Left forelimb (tissue), 1 donor: ENCODE measurements at places on chromosomes 3 and 15.

DNA sequence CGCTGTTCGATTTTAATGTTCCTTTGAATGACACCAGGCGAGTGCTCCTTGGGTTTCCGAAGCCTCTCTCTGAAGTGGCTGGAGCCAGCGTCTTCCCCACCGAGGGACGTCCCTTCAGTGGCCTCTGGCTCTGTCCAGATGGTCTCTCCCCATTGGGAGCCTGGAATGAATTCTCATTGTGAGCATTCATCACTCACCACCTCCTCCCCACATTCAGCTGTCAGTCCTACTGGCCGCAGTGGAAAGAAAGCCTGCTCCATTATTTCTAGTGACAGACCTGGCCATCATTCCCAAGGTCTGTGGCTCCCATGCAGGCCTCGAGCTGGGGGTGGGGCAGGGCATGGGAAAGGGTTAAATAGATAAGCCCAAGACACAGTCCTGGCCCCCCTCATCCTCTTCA, 35.2 kb downstream of the ZNF710 start:
- DNase-seq: peak; percentile 33

DNA sequence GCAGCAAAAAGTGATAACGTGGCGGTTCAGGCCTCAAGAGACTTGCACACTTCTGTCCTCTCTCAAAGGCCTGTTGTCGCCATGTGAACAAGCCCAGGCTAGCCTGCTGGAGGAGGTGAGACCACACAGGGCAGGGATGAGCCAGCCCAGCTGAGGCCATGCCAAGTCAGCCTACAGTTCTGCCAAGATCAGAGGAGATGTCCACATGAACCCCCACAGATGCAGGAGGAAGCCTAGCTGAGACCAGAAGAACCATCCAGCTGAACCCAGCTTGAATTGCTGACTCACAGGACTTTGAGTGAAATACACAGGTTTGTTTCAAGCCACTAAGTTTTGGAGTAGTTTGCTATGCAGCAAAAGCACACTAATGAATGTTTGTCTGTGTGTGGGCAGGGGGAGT, 50.3 kb upstream of the SEC13 start:
- no peak for DNase-seq

- no peak for DNase-seq
Measured at GRCh38 chr3:192847941-192848340, 69.7 kb downstream of the MB21D2 start.

DNA sequence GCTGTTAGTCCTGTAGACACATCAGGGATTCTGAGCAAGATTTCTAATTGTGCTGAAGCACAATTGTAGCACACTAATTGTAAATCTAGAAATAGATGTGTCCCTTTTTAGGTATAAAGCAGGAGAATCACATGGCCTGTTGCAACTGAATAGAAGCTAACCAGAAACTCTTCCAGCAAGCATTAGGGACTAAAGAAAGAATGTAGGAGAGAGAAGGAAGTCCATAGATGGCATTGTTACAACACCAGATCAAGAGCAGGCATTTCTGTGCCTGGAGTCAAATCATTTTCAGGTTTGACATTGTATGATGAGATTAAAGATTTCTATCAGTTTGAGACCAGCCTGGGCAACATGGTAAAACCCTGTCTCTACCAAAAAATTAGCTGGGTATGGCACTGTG, 27.4 kb downstream of the CALML4 start:
- DNase-seq: no peak

- DNase-seq: no peak
Measured at GRCh38 chr15:44489464-44489863, 47.5 kb upstream of the EIF3J start.

- DNase-seq: no peak
Measured at GRCh38 chr3:154729741-154730140, 299.8 kb upstream of the GPR149 start.

DNA sequence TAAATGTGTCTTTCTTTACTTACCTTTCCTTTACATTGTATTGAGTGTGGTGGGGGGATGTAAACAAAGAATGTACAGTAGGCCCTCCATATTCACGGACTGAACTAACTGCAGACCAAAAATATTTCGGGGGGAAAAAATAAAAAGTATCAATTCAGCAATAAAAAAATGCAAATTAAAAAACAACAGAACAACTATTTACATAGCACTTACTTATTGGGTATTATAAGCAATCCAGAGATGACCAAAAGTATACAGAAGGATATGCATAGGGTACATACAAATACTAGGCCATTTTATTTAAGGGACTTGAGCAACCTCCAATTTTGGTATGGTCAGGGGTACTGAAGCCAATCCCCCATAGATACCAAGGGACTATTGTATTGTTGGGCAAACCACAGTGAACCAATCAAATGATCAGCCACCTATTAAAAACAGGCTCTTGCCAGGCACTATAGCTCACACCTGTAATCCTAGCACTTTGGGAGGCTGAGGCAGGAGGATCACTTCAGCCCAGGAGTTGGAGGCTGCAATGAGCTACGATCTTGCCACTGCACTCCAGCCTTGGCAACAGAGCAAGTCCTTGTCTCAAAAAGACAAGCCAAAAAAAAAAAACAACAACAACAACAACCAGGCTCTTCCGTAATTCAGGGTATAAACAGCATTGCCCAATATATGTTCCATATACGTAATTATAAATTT, 1.8 kb downstream of the VPS13C start:
- no peak for DNase-seq

DNA sequence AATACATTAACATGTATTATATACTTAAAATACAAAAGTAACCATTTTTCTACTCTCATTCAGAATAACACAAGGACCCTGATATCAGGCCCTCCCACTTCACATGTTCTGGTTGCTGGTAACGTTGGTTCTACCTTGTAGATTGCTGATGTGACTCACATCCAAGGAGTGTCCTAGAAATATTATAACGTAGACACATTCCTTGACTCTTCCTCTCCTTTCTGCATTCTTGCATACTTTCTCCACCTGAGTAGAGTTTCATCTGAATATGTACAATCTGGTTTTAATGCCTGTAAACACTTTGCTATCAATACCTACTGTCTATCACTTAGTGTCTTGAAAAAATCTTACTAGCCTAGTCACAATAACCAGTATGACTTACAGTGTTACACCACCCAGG, 35.0 kb upstream of the NEDD4 start:
- no peak for DNase-seq

DNA sequence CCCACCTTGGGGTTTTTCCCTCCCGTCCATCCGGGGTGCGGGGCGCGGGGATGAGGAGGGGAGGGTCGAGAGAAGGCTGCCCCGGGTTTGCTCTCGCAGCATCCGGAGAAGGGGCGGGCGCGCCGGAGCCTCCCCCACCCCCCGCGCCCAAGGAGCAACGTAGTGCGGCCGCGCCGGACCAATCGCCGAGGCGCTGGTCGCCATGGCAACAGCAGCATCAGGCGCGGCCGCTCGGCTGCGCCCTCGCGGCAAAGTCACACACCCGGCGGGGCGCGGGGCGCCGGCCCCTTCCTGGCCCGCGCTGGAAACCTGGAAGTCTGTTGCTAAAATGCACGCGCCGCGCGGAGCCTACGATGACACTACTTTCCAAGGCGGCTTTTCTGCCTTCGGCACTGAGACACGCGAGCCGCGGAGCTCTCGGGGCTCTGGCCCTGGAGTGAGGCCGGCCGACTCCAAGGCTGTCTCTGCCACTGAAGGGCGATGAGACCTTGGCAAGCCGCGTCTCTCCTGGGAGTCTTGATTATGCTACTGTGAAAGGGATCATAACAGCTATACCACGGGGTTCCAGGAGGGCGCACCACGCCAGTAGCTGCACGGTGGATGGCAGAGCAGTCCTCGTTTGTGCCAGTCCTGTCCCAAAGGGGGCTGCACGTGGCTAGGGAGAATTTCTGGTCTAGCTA, at the start of gene IQSEC1:
TSS of gene IQSEC1 (minus strand) at position 104 of the 680 bp plus-strand sequence. CDS start 415 bp downstream, outside the sequence.
- peak; percentile 76 for DNase-seq
